Stimulated activated CD4-positive, alpha-beta T cell treated with anti-CD3 and anti-CD28 coated beads, Interleukin-1b, Interleukin-23, amount 100 ng/mL, for 4 hours (primary cell): ENCODE measurements at places on chromosomes 6 and 20.

- DNase-seq, result no peak
These were observed 81.0 kb downstream of the GPX5 start for GRCh38 chr6:28606424-28607391.

- no peak for DNase-seq
These were observed 32.2 kb downstream of the KCNB1 start for GRCh38 chr20:49450281-49450721.

GRCh38 chr6:48426636-48427035 is 315.6 kb upstream of the PTCHD4 start:
- DNase-seq, result no peak

- no peak for DNase-seq
These were observed 199.2 kb upstream of the NT5E start for GRCh38 chr6:85250586-85251220.

- DNase-seq, result no peak
These were observed 33.5 kb downstream of the SNX3 start for GRCh38 chr6:108227290-108227689.

DNA sequence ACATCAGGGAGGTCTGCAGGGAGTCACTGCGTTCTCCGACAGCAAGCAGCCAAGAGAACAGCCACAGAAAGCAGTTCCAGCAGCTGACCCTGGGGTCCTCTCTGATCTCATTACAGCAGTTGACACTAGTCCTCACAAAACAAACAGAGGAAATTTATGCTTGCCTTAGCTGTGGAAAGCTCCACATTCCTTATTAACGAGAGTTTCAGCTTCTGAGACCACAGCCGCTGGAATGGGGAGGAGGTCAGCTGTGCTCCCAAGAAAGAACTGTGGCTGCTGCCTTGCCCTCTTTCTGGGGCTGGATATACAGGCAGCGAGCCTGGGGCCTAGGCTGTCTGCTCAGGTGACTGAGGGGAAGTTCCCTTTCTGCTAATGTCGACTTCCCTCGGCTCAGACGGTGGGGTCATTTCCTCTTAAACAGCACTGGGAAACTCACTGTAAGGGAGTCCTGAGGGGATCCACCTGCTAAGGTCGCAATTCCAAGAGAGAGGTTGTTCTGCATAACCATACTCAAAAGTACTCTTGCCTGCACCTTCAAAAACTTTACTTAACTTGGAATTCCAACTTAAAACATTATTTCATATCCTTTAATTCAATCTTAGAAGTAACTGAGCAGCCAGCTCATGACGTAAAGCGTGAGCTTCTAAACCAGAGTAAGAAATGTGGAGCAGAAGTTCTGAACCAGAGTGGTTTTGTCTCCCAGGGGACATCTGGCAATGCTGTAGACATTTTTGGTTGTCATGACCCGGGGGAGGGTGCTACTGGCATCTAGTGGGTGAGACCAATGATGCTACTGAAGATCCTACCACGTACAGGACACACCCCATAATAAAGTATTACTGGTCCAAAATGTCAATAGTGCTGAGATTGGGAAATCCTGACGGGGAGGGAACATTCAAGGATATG is 80.3 kb downstream of the BACH2 start:
- DNase-seq, result no peak

- no peak for DNase-seq
These were observed 129.8 kb downstream of the HDGFL1 start for GRCh38 chr6:22699151-22699550.

GRCh38 chr20:22942742-22943141 is 92.4 kb upstream of the SSTR4 start:
- DNase-seq, result no peak

DNA sequence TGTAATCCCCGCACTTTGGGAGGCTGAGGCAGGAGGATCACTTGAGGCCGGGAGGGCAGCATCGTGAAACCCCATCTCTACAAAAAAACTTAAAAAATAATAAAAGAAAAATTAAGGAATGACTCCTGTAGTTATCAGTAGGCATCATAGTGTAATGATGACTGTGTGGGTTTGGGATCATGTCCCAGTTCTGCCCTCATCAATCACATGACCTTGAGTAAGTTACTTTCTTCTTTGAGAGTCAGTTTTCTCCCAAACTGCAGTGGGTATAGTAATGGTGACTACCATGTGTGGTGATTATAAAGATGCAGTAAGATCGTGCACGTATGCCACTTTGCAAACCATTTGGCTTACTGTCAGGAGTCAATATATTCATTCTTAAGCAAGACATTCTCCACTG is 89.2 kb downstream of the TXNDC5 start:
- DNase-seq, result no peak

DNA sequence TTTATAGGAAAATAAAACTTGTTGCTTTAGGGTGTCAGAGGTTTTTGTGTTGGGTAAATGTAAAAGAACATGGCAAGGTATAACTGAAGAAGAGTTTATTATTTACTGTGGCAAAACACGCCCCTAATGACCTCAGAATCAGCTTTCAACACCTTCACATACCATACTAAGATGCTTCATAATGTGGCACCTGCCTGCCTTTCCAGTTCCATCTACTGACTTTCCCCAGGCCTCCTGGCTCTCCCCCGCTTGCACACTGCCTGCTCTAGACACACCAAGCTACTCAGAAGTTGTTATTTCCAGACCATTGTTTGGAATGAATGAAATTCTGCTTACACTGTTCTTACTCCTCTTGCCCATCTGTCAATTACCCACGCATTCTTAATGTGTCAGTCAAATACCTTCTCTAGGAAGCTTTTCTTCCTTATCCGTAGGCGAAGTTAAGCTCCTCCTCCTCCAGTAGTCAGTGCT is 1.8 kb downstream of the TIAM2 start:
- DNase-seq, result no peak

GRCh38 chr6:140490081-140490480 is 1115.6 kb upstream of the CITED2 start:
- DNase-seq, result no peak
